ENCODE measurements at places on chromosomes 12 and 14.

- no peak for DNase-seq
Observed at GRCh38 chr12:95014554-95014953, 11.1 kb upstream of the NDUFA12 start.

GRCh38 chr14:67477926-67478799, 10.4 kb downstream of the TMEM229B start:
- no peak for DNase-seq

DNA sequence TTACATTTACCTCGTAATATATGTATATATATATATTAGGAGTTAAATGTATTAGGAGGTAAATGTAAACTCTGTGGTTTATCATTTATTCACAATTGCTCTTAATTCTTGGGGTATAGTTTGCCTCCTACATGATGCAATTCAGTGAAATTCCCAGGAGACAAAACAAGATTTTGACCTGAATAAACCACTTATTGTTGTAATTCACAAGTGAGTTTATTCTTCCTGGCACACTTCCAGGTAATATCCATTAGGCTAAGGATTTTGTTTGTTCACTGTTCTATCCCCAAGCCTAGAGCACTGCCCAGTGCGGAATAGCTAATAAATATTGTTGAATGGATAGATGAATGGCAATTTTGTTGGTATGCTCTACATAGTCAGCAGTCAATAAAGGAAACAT, 3.0 kb downstream of the SMIM10L1 start:
- no peak for DNase-seq

- DNase-seq = no peak
Observed at GRCh38 chr14:50928002-50928635, 16.2 kb downstream of the PYGL start.

- DNase-seq = no peak
Observed at GRCh38 chr12:38279756-38280155, 36.8 kb upstream of the ALG10B start.

GRCh38 chr12:26571560-26571959, 261.4 kb downstream of the ITPR2 start:
- no peak for DNase-seq
